ENCODE measurements at places on chromosomes 2 and 18. TPM values are rescaled to one million over a fixed set of nuclear protein-coding genes. Genes with fewer than 3 reads are reported as not detected.

LCT gene
- 0.06 TPM for total RNA-seq

ALPG gene
- total RNA-seq: 1.2 TPM

SGPP2 gene
- 39.5 TPM for total RNA-seq

UGT1A6 gene
- 0.63 TPM for total RNA-seq

PLA2R1 gene
- 3.7 TPM for total RNA-seq

GRP gene
- total RNA-seq: 4.0 TPM

RNPEPL1 gene
- 94.8 TPM for total RNA-seq

SERPINB13 gene
- total RNA-seq: 0.20 TPM

GCG gene
- total RNA-seq: not detected

GRCh38 chr2:7430869-7431641 is 513.8 kb downstream of the RNF144A start:
- H3K27me3 ChIP-seq: no peaks in the 10 kb centered on the region
- peaks cover 6% of the 10 kb centered on the region for H3K4me1 ChIP-seq
- peak; percentile 83 for DNase-seq

DNA sequence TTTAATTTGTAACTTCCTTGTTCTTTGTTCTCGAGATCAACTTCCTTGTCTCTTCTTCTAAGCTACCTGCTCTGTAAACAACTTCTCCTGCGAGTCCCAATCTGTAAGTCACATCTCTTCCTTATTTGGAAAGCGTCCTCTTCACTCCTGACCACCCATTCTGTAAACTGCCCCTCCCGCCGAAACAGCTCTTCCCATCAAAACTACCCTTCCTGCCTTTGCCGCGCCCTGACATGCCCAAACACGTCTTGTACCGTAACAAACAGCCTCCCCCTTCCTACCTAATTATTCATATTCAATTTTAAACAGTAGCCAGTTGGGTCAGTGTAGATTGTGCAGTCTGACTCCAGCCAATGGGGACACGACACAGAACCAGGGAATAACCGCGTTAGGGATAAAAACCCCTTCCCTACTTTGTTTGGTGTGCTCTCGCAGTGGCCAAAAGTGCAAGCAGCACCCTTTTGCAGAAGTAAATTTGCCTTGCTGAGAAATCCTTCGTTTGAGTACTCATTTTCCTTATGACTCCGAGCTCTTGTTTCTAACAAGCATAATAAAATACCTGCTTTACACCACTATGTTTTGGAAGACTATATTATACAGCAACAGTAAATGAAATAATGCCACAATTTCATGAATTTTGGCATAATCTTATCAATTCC is 39.8 kb downstream of the PIAS2 start:
- H3K4me1 ChIP-seq: no peaks in the 10 kb centered on the region
- no peak overlapping the region for H3K4me3 ChIP-seq
- DNase-seq: no peak
- no peak overlapping the region for H3K27ac ChIP-seq

DNA sequence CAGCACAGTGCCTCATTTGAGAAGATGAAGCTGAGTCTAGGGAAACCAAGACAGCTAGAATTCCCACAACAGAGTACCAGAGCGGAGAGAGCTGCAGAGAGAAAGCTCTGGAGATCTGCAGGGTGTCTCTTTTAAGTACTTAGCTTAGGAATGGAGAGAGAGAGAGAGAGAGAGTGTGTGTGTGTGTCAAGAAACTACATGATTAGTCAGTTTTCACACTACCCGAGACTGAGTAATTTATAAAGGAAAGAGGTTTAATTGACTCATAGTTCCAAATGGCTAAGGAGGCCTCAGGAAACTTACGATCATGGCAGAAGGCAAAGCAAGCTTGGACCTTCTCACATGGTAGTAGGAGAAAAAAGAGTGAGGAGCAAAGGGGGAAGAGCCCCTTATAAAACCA is 64.0 kb downstream of the HIBCH start:
- no peak overlapping the region for H3K27ac ChIP-seq
- no peaks in the 10 kb centered on the region for H3K4me1 ChIP-seq
- peaks cover 15% of the 10 kb centered on the region for H3K36me3 ChIP-seq
- no peak for DNase-seq
- no peaks in the 10 kb centered on the region for H3K27me3 ChIP-seq

- no peak overlapping the region for H3K4me3 ChIP-seq
- no peaks in the 10 kb centered on the region for H3K36me3 ChIP-seq
- DNase-seq: no peak
- H3K27ac ChIP-seq: no peak overlapping the region
These were observed 676.7 kb upstream of the POU3F3 start for GRCh38 chr2:104177179-104177578.

DNA sequence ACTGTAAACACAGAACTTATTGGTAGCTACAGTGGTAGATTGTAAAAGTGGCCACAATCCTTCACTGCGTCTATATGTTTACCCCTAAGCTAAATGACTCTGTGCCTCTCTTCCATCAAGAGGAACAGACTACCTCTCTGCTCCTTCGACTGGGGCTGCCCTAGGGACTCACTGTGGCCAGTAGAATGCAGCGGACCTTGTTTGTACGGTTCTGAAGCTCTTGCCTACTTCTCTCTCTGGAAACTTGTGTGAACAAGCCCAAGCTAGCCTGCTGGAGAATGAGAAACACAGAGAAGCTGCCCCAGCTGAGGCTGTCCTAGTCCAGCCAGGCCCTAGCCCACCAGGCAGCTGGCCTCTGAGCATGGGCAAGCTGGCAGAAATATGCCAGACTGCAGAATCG is 140.8 kb upstream of the SLC1A4 start:
- no peaks in the 10 kb centered on the region for H3K27me3 ChIP-seq
- H3K4me1 ChIP-seq: peaks cover 4% of the 10 kb centered on the region
- H3K4me3 ChIP-seq: no peak overlapping the region
- H3K36me3 ChIP-seq: no peaks in the 10 kb centered on the region

DNA sequence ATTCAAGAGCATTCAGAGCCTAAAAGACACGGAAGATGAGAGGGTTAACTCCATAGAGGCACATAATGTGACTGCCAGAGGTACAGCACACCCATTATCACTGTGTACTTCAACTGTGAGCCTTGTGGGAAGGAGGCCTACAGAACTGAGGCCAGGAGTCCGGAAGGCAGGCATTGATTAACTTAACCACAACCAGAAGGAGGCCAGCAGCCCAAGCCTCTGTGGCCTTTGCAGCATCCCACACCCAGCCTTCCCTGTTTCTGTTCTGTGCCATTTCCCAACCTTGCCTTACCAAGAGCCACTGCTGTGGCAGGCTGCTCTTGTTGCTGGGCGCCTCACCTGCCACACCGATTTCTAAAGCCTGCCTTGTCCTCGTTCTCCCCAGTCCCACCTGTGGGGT is 27.2 kb downstream of the SIGLEC15 start:
- no peaks in the 10 kb centered on the region for H3K27me3 ChIP-seq
- no peak overlapping the region for H3K4me3 ChIP-seq
- no peak for DNase-seq

GRCh38 chr2:229300790-229301189 is 29.7 kb upstream of the PID1 start:
- no peaks in the 10 kb centered on the region for H3K27me3 ChIP-seq
- no peaks in the 10 kb centered on the region for H3K4me1 ChIP-seq
- no peak overlapping the region for H3K27ac ChIP-seq

- no peak for DNase-seq
- H3K4me1 ChIP-seq: no peaks in the 10 kb centered on the region
- H3K27me3 ChIP-seq: no peaks in the 10 kb centered on the region
- H3K36me3 ChIP-seq: no peaks in the 10 kb centered on the region
- no peak overlapping the region for H3K27ac ChIP-seq
- no peak overlapping the region for H3K4me3 ChIP-seq
These were observed 649.5 kb downstream of the XIRP2 start for GRCh38 chr2:167537743-167538142.

- no peak overlapping the region for H3K27ac ChIP-seq
- H3K36me3 ChIP-seq: no peaks in the 10 kb centered on the region
- H3K27me3 ChIP-seq: no peaks in the 10 kb centered on the region
- H3K4me3 ChIP-seq: no peak overlapping the region
- H3K4me1 ChIP-seq: no peaks in the 10 kb centered on the region
These were observed 91.9 kb downstream of the TWIST2 start for GRCh38 chr2:238939521-238940403.

DNA sequence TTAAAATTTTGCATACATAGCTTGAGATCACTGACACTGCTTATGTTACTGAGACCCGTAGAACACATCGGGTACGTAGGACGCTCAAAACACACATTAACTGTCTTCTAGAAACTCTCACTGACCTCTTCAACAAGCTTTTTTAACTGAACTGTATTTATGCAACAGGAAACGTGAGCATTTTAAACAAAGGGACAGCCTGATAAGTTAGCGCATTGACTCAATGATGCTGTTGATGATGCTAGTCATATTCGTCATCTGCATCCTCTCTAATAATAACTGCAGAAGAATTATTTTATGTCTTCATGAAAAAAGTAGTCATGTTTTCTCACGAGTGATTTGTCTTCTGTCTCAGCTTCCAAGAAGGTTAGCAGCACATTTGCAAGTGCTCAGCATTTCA is 824.0 kb downstream of the DCDC2C start:
- H3K4me1 ChIP-seq: no peaks in the 10 kb centered on the region
- no peaks in the 10 kb centered on the region for H3K36me3 ChIP-seq
- no peak for DNase-seq
- H3K4me3 ChIP-seq: no peak overlapping the region
- no peaks in the 10 kb centered on the region for H3K27me3 ChIP-seq
- no peak overlapping the region for H3K27ac ChIP-seq

DNA sequence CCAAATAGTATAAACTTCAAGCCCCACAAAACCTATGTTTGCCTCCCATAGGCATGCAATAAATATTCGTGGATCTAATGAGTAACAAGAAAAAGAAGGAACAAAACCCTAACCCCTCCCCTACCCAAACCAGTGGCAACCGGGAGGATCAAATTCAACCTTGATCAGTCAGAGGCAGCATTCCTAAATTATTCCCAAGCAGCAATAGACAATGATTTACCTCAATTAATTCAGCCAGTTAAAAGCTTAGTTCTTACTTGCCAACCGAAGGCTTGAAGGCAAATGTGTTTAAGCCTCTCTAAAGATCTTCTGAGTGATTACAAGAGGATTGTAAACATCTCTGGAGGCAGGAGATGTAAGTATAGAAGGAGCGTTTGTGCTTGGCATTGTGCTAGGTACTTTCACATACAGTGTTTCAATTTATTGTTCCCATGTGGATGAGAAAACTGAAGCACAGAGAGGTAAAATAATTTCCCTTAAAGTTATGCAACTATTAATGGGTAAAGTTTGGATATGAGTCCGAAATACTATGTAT is 197.7 kb downstream of the MTX2 start:
- DNase-seq: no peak
- H3K4me3 ChIP-seq: no peak overlapping the region
- H3K27me3 ChIP-seq: no peaks in the 10 kb centered on the region
- no peaks in the 10 kb centered on the region for H3K36me3 ChIP-seq

DNA sequence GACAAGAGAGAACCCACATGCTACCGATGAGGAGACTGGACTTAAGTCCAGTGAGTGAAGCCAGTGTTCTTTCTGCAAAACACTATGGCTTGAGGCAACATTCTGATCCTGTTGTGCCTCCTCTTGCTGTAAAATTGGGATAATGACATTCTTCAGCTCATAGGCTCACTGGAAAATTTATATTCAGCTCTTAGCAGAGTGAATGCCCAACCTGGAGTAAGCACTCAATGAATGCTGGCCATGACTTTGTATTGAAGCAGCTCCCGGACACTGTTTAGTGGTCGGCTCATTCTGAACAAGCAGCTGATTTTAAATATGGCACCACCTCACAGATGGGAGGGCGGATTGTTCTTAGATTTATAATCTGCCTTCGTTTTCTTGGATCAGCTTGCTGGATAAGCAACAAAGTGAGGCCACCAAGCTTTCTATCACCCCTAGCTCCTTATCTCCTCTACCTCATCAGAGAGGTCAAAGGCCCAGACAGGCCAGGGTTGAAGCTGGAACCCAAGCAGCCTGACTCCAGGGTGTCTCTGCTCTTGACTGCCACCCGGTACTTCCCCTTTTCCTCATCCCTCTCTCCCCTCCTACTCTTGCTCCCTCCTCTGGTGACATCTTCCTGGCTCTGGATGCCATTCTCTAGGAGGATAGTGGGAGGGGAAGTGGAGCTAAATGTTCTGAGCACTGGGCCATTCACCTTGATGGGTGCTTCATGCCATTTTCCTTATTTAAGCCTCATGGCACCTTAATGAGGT is 11.5 kb downstream of the SLC9A4 start:
- no peak overlapping the region for H3K27ac ChIP-seq
- no peak for DNase-seq
- peaks cover 1% of the 10 kb centered on the region for H3K4me1 ChIP-seq

- H3K27me3 ChIP-seq: no peaks in the 10 kb centered on the region
- H3K36me3 ChIP-seq: no peaks in the 10 kb centered on the region
- H3K4me3 ChIP-seq: no peak overlapping the region
- peak; percentile 74 for DNase-seq
These were observed 108.7 kb downstream of the UXS1 start for GRCh38 chr2:106085181-106085940.

DNA sequence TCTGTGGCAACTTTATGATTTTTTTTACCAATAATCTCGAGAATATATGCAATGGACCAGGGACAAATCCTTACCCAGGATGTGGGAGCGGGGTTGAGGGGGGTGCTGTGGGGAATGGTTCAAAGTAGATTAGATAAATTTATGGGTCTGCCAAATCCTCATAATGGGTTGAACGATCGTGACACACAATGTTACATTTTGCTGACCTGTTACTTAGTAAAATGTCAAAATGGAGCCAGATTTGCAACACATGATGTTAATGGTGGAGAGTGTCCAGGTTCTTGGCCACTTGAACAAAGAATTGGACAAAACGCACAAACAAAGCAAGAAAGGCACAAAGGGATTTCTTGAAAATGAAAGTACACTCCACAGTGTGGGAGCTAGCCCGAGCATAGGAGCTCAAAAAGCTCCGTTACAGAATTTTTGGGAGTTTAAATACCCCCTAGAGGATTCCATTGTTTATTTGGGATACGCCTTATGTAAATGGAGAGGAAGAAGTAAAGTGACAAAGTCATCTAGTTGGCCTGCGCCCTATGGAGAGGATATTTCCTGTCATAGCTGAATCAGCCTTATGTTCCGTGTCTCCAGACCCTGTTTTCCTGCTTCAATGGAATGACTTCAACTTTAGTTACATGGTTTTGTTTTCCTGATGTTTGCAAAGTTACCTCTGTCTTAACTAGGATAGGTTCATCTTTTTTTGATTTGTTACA is 776.0 kb downstream of the DCC start:
- no peak for DNase-seq
- H3K36me3 ChIP-seq: no peaks in the 10 kb centered on the region
- H3K27me3 ChIP-seq: no peaks in the 10 kb centered on the region
- no peak overlapping the region for H3K27ac ChIP-seq
- H3K4me1 ChIP-seq: no peaks in the 10 kb centered on the region

- no peak for DNase-seq
- no peaks in the 10 kb centered on the region for H3K36me3 ChIP-seq
- peaks cover 6% of the 10 kb centered on the region for H3K27me3 ChIP-seq
- H3K4me3 ChIP-seq: no peak overlapping the region
These were observed 54.2 kb downstream of the SEMA4F start for GRCh38 chr2:74708296-74708695.

DNA sequence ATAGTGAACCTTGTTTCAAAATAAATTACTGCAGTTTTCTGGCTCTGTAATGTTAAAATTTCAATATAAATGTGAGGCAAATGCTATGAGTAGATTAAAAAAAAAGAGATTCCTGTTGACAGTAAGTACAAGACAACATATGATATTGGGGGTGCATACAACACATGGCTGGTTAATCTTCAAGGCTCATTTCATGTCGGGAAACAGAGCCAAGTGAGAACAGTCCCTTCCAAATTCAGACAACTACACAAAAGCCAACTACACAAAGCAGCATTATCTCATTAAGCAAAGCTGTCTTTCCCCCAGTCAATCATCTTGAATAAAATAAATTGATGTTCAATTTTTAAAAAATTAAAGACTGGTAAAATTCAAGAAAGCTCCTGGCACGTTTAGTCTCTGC is 549.2 kb downstream of the CCDC85A start:
- no peaks in the 10 kb centered on the region for H3K27me3 ChIP-seq
- H3K4me3 ChIP-seq: no peak overlapping the region
- no peaks in the 10 kb centered on the region for H3K4me1 ChIP-seq
- DNase-seq: no peak
- no peaks in the 10 kb centered on the region for H3K36me3 ChIP-seq

Data from lung (tissue), 17 donors.